ENCODE measurements at places on chromosomes 2 and 18.

GRCh38 chr2:102253753-102254150 is 57.6 kb upstream of the IL1RL1 start:
- no peak for DNase-seq

GRCh38 chr18:25334588-25334987 is 17.4 kb downstream of the ZNF521 start:
- no peak for DNase-seq

DNA sequence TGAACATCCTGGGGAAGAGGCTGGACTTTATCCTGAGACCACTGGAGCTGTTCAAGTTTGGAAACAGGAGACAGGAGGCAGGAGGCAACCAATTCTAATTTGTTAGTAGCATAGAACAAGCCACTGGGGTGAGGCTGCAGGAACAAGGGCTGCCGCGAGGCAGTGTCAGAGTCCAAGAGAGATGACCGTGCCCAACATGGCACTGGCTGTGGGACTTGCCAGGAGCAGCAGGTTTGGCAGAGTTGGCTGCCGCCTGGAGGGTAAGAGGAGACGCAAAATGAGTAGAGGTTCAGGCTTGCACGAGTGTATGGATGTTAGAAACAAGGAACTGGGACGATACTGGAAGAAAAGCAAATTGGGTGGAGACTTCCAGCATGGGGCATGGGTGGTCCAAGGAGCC is 168.5 kb downstream of the TPGS2 start:
- DNase-seq: no peak

DNA sequence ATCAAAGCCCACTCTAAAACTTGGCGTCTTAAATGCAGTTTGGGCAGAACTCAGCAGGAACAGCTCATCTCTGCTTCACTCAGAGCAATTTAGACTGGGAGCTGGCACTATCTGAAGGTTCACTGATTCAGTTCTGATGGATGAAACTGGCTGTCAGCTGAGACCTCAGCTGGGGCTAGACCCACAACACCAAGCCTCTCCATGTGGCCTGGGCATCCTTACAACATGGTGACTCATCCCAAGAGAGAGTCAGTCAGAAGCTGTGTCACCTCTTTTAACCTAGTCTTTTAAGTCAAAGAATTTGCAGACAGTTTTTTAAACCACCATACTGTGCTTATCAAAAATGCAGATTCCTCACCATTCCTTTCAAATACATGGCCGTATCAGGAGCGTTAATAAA is 62.6 kb upstream of the ZNF397 start:
- no peak for DNase-seq

- peak; percentile 4 for DNase-seq
These were observed 28.8 kb upstream of the DDX18 start for GRCh38 chr2:117785740-117786139.

GRCh38 chr2:230871361-230872150 is 6.8 kb downstream of the ITM2C start:
- DNase-seq: no peak

- DNase-seq: no peak
These were observed 938.9 kb downstream of the CPS1 start for GRCh38 chr2:211495339-211495738.

GRCh38 chr2:28381225-28382180 is 11.2 kb upstream of the FOSL2 start:
- DNase-seq: no peak
